Urinary bladder (tissue), 4 donors: ENCODE measurements at places on chromosomes 1 and 21. TPM values are rescaled to one million over a fixed set of nuclear protein-coding genes. Genes with fewer than 3 reads are reported as not detected.

DNA sequence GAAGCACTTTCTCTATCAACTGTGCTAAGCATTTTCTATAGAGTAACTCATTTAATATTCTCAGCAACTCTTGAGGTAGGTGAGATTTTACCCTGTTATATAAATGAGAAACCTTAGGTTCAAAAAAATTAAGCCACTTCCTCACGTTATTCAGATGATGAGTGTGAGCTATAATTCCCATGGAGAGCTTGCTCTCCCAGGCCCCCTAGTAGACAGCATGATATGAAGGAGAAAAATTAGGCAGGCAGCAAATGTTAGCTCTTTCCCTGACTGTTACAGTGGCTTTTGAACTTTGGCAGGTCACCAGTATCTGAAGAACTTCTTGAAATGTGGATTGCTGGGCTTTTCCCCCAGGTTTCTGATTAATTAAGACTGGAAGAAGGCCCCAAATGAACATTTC is 753.1 kb downstream of the NCAM2 start:
- no peak for DNase-seq

DNA sequence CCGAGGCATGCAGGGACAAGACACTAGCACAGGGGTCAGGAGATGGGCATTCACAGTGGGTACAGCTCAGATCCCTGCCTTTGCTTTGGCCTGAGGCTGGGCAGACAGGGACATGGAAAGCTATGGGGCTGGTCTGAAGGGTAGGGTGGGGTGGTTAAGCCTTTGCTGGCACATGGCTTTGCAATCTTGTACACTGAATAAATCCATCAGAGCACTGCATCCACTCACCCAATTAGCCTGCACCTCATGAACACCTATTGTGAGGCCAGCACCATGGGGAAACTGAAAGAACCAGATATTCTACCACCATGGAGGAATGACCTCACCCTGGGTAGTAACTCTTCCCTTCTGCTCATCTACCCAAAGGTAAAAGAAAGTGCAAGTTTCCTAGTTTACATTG is 199.6 kb upstream of the LMO4 start:
- DNase-seq: no peak

DNA sequence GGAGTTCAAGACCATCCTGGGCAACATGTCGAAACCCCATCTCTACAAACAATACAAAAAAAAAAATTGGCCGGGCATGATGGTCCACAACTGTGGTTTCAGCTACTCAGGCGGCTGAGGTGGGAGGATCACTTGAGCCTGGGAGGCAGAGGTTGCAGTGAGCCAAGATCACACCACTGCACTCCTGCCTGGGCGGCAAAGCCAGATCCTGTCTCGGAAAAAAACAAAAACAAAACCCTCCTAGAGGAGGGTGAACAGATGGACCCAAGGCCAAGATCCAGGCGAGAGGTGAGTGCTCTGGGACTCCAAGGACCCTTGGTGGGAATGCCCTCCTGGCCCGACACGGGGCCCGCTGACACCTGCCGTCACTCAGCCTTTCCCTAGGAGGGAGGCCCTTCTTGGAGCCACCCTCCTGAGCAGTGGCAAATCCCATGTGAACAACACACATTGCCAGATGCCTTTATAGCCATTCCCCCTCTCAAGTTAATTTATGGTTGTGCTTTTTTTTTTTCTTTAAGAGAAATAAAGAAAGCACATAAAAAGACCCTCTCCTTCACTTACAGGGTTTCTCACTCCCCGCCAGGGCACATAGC is 380 bp downstream of the TFF2 start:
- DNase-seq: no peak

DNA sequence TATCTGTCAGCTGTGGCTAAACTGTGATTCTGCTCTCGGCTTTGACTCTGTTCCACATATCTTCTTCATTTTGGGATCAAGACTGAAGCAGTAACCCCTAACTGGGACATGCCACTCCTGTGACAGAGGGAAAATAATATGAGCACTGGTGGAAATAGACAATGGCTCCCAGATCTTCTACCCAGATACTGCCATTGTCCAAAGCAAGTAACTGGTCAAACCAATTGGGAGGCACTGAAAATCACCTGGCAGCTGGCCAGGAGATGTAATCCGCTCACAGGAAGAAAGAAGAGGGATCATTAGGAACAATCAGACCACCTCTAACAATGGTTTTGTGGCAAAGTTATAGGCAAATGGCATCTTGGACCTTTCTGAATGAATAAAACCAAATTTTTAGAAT is 10.7 kb downstream of the SNX7 start:
- no peak for DNase-seq

DNA sequence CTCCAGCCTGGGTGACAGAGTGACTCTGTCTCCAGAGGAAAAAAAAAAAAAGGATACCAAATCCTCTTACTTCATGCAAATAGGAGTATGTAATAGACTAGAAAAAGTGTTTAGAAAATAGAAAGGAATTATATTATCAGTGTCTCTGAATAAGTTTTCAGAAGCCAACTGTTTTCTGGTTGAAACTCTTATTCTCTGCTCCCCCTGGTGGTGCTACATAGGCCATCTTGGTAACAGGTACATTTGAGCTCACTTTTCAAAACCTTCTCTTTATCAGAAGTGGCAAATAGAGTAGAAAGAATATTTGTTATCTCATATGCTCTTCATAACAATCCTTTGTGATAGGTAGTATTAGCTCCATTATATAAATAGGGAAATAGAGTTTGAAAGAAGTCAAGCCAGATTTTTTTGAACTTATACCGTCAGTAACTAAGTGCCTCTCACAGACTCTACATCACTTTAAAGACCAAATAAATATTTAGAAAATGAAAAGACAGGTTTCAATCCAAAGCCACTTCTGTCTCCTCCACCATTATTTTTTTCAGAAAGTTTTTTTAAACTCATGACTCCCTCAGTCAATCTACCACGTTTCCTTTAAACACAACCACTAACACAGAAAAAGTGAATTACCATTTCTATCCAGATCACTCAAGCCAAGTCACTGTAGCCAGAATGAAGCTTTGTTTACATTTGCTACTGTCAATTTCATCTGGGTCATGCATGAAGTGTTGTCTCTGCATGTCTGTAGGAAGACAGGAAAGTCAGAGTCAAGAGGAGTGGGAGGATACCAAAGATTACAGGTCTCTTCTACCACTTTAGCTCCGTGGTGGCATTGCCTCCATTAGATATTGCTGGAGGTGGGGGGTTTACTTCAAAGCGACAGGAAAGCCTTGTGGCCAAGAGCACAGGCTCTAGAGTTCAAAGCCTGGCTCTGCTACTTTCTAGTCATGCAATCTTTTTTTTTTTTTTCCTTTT is 45.6 kb downstream of the IL23R start:
- DNase-seq: no peak

The FAM72B gene
- 3.0 TPM for total RNA-seq

The GRIK1 gene
- total RNA-seq: 3.8 TPM

The ADAM30 gene
- not detected for total RNA-seq
